A172 (cell line): ENCODE measurements at places on chromosomes 5 and 9. TPM values are rescaled to one million over a fixed set of nuclear protein-coding genes. Genes with fewer than 3 reads are reported as not detected.

Gene OR13C3
- not detected in 2 replicates for total RNA-seq

Gene IL5
- total RNA-seq: not detected in 2 replicates

Gene LIX1
- not detected in 2 replicates for total RNA-seq

- DNase-seq: no peak
Observed at GRCh38 chr9:75462866-75463265, 374.6 kb downstream of the OSTF1 start.

DNA sequence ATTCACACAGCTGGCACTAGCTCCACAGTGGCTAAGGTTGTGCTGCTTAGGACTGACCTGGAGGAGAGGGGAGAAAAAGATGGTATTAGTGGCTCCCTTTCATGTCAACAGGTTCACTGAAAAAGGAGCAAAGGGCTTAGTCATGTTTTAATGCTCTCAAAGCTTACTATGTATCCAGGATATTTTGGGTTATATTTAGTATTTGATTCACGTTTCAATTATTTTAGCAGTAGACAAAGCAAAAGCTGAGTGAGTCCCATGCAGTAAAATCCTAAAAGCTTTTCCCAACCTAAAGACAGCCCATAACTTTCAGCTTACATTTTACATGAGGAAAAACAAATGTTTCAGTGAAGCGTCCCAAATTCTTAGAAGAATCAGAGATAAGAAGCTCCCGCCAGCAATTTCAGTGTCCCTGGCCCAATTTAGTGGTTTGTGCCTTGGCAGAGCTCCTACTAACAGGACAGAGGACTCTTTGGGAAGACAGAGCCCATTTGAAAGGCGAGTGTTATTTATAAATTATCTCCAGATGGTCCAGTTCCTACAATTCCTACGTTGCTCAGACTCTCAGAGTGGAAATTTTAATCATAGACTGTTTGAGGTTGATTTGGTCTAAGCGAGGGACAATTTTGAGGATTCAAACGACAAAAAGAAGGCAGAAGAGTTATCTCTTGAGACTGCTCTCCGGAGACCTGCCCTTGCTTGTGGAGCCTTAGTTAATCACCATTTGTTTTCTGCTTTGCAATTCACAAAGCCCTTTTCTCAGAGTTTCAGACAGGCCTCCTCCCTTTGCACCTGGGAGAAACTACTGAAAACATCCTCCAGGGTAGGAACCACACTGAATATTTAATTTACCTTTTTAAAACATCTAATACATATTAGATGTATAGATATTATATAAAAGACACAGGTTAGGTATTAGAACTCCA is 225.0 kb upstream of the ANKRD55 start:
- DNase-seq: peak; percentile 25

Gene CCDC152
- 0.69 TPM in 1 of 2 replicates, not detected in the other for total RNA-seq

GRCh38 chr5:78008356-78008967 is 232.3 kb upstream of the TBCA start:
- peak; percentile 60 for DNase-seq

- no peak for DNase-seq
Observed at GRCh38 chr5:13595978-13596377, 348.5 kb downstream of the DNAH5 start.

DNA sequence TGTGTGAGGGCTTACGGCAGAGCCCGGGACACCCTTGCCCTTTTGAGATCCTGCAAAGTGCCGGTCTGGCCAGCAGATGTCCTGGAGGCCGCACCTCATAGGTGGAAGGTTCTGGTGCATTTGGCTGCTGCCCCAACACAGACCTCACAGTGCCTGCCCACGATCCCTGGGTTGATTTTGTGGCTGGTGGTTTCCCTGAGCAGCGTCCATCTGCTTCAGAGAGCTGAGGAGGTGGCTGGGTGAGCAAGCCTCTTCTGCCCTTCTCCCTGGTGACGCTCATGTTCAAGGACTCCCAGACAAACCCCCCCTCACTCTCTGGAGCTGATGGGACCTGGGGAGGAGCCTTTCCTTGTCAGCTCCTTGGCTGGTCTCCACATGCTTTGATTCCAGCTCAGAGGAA is 18.9 kb downstream of the BNIP1 start:
- DNase-seq: no peak

DNA sequence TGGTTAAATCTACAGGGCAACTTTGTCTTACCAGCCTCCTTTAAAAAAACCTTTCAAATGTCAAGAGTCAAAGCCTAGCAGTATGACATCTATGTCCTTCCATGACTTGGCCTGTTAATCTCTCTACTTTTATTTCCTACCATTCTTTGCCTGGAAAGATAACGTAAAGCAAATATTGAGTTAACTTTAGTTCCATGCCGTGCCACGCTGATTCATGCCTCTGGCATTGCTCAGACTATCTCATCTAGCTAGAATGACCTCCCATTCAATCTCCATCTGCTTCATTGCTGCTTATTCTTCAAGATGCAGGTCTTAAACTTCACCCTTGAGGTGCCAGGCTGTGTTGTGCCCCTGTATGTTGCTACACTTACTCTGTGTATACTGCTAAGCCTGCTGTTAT is 729.8 kb downstream of the EFNA5 start:
- peak; percentile 37 for DNase-seq

Gene ELOVL7
- total RNA-seq: 7.2 and 8.2 TPM in 2 replicates

DNA sequence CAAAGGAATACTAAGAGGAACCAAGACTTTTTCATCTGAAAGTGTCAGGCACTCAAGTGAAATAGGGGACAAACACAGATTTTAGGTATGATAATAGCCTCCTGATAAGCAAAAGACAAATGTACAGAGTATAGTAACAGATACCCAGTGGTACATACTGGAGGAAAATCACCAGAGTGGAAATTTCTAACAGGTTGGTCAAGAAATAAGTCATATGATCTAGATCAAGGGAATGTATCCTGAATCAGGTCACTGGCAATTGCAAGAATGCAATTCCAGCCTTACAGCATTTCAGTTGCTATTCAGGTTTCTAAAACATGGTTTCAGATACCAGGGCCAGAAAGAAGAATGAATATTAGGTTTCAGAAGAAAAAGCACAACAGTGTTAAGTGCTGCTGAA is 82.2 kb upstream of the SLCO6A1 start:
- DNase-seq: no peak

DNA sequence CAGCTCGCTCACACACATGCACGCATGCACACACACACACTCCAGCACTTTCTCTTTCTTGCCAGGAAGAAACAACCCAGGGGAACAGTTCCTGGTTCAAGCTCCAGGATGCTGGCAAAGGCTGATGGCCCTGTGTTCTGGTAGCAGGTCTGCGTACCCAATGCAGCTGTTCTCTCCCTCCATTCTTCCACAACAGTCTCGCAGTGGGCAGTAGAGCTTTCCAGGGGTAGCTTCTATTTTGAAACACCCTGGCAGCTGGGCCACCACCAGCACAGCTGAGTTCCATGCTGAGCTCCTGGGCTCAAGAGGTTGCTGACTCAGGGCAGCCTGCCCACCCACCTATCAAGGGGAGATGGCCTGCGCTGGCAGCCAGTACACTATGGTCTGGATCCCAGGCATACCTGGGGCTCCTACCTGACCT is 4.7 kb downstream of the VDAC1 start:
- DNase-seq: no peak

GRCh38 chr5:143319437-143320227 is 83.9 kb downstream of the NR3C1 start:
- no peak for DNase-seq
